ENCODE measurements at places on chromosomes 2 and 18.

DNA sequence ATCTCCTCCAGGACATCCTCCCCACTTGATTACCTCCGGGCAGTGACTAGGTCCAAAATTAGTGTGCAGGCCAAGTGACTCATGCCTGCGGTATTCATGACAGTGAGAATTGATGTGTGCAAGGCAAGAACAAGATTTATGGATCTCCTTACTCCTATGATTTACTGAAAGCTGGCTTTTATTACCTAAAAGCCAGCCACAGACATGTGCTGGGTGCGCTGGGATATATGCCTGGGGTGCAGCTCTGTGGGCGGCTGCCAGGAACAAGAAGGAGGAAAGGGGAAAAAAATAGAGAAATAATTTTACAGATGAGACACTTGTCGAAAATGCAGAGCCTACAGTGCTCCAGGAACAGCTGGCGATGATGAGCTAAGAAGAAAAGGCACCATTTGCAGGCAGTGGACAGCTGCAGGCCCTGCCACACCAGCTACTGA, 359.3 kb downstream of the CMPK2 start:
- no peak for DNase-seq

- peak; percentile 57 for DNase-seq
Observed at GRCh38 chr18:5058768-5059695, 138.0 kb downstream of the AKAIN1 start.

- DNase-seq, result no peak
Observed at GRCh38 chr2:4529738-4530137, 826.4 kb downstream of the DCDC2C start.

DNA sequence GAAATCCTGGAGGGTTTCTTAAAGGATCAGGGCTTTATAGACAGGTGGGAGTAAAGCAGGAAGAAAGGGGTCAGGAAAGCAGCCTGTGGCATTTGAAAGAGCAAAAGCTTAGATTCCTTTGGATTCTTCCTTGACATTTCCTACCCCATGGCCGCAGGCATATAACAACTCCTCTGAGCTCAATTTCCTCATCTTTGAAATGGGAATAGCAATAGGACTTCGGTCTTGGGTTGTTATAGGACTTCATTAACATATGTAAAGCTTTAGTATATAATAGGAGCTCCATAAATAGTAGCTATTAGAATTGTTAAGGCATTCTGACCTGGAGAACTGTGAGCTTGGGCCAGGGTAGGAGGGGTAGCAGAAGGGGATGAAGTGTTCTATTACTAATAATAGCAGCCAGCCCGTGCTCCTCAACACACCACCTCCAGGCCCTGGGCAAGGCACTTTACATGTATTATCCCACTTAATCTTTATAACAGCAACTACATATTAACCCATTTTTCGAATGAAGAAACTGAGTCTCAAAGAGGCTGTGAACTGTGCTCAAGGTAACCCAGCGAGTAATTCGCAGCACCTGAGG, 10.6 kb downstream of the ZFP36L2 start:
- no peak for DNase-seq

- no peak for DNase-seq
Observed at GRCh38 chr2:113211226-113212105, 37.7 kb downstream of the PSD4 start.

GRCh38 chr2:236776695-236777251, 207.1 kb downstream of the ACKR3 start:
- no peak for DNase-seq

DNA sequence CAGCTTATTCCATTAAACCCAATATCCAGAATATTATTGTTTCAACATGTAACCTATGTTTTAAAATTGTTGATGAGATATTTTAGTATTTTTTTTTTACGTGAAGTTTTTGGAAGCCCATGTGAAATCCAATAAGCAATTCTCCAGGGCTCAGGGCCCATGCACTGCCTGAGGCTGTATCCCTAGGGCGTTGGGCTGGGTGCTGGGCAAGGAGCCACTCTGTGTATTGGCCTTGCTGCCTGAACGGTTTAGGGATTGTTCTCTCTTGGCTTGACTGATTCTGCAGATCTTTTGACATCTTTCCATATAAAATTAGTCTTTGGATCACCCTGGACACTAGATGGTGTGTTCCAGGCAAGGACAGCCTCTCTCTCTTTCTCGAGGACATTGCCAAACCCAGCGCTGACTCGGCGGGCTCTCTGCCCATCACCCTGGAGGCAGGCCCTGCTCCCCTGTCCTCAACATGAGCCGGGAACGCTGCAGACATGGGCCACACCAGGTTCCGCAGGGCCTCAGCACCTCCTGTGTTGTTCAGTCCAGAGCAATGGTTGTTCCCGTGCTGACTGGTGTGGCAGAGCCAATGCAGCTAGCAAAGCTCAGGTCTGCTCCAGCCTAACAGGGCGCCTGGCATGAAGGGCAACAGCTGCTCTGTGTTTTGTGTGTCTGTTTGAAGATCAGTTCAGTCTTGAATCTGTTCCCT, 163.0 kb downstream of the SEPTIN10 start:
- DNase-seq, result no peak

- no peak for DNase-seq
Observed at GRCh38 chr2:120669971-120670370, 65.7 kb upstream of the GLI2 start.
